IPS DF 6.9 (cell line): ENCODE measurements at places on chromosomes 4 and X.

- no peak overlapping the region for H3K4me3 ChIP-seq
- no peak for DNase-seq
- H3K27ac ChIP-seq, result no peak overlapping the region
- no peaks in the 10 kb centered on the region for H3K4me1 ChIP-seq
- H3K36me3 ChIP-seq, result no peaks in the 10 kb centered on the region
Observed at GRCh38 chr4:24775750-24776149, 19.6 kb upstream of the SOD3 start.

- H3K4me3 ChIP-seq, result no peak overlapping the region
- no peaks in the 10 kb centered on the region for H3K36me3 ChIP-seq
- no peaks in the 10 kb centered on the region for H3K27me3 ChIP-seq
Observed at GRCh38 chr4:40199179-40199670, 2.4 kb downstream of the RHOH start.

- peaks cover 4% of the 10 kb centered on the region; the same call in 1 of the 2 replicates for H3K4me1 ChIP-seq
- H3K27me3 ChIP-seq, result no peaks in the 10 kb centered on the region
- H3K27ac ChIP-seq, result no peak within 1 kb of the TSS
- H3K4me3 ChIP-seq, result peak within 1 kb of the TSS; percentile 72; the same call in 1 of the 2 replicates
- DNase-seq, result no peak
- no peaks in the 10 kb centered on the region for H3K36me3 ChIP-seq
Observed at GRCh38 chrX:74421036-74421739, at the start of gene SLC16A2. SLC16A2 (plus strand) TSS chrX:74421493; CDS start chrX:74421638, 145 bp downstream.

DNA sequence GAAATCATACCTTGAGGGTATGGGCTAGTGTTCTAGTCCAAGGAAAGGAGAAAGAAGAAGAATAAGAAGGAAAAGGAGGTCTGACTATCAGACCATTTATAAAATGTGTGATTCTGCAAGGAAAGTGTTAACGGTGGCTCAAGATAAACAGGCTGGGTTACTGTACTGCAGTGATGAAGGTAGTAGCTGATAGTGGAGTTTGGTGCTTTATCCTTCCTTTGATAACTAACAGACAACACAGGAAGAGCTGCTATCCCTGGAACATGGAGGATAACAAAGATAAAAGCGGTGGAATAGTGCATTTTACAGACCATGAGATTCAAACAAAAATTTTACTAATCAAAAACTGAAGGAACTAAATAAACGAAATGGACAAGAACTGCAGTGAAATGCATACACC, 2.6 kb downstream of the UNC5C start:
- H3K27ac ChIP-seq, result no peak overlapping the region
- no peaks in the 10 kb centered on the region for H3K36me3 ChIP-seq
- H3K27me3 ChIP-seq, result peaks cover 24% of the 10 kb centered on the region; the same call in 1 of the 2 replicates
- H3K4me3 ChIP-seq, result no peak overlapping the region

DNA sequence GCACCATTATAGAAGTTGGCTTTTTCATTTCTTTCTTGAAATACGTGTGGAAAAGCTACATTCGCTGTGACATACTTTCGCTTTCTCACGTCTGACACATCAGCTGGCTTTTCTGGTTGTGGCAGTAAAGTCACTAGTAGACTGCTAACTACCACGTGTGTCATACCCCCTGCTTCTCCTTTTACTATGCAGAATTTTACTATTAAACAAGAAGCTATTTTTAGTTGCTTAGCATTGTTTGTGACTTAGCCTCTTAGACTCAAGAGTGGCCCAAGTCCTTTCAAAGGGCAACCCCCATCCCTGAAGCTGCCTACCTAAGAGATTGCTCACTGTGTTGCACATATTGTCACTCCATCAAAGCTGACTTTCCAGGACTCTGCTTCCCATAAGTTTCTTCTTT, 2.1 kb upstream of the IL2 start:
- H3K27me3 ChIP-seq, result no peaks in the 10 kb centered on the region
- H3K4me1 ChIP-seq, result no peaks in the 10 kb centered on the region
- H3K4me3 ChIP-seq, result no peak overlapping the region
- no peak overlapping the region for H3K27ac ChIP-seq

- no peaks in the 10 kb centered on the region for H3K36me3 ChIP-seq
- no peak overlapping the region for H3K4me3 ChIP-seq
- H3K4me1 ChIP-seq, result no peaks in the 10 kb centered on the region
- H3K27me3 ChIP-seq, result no peaks in the 10 kb centered on the region
Observed at GRCh38 chr4:88613417-88613875, 21.2 kb downstream of the HERC3 start.

DNA sequence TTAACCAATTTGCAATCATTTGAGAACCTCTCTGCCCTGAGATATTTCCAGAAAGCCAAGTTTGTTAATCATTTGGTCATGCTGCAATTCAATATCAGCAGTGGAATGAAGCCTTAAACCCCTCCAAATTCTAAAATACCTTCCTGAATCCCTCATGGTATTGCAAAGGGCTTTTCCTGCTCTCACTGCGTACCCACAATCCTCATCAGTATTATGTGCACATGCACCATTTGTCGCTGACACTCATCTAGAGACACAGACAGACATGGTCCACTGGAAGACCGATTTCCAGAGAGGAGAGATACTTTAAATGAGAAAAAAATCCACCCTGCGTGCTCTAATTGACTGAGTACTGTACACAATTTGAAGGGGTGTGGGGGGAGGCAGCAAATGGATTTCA, 104.4 kb downstream of the GPC3 start:
- H3K27me3 ChIP-seq, result no peaks in the 10 kb centered on the region
- DNase-seq, result no peak
- no peaks in the 10 kb centered on the region for H3K36me3 ChIP-seq
- H3K4me1 ChIP-seq, result no peaks in the 10 kb centered on the region
- H3K4me3 ChIP-seq, result no peak overlapping the region

DNA sequence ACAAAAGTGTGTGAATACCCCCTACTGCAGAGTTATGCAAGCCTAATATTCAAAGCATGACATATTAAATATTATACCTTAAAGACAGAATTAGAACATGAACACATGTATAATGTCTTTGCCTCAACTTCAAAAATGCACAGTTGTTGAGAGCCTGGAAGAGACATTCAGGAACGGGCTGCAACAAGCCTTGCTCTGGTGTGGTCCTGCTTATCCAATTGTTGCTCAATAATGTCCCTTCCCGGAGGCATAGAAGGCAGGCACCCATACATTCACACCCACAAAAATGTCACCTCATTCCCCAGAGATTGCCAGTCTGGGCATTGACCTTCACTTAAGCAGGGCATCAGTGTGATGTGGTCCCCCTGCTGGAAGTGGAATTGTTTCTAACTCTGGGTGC, 238.8 kb downstream of the CBR4 start:
- H3K4me3 ChIP-seq, result no peak overlapping the region
- H3K27me3 ChIP-seq, result no peaks in the 10 kb centered on the region
- no peak for DNase-seq
- H3K36me3 ChIP-seq, result no peaks in the 10 kb centered on the region
- no peaks in the 10 kb centered on the region for H3K4me1 ChIP-seq
- no peak overlapping the region for H3K27ac ChIP-seq

DNA sequence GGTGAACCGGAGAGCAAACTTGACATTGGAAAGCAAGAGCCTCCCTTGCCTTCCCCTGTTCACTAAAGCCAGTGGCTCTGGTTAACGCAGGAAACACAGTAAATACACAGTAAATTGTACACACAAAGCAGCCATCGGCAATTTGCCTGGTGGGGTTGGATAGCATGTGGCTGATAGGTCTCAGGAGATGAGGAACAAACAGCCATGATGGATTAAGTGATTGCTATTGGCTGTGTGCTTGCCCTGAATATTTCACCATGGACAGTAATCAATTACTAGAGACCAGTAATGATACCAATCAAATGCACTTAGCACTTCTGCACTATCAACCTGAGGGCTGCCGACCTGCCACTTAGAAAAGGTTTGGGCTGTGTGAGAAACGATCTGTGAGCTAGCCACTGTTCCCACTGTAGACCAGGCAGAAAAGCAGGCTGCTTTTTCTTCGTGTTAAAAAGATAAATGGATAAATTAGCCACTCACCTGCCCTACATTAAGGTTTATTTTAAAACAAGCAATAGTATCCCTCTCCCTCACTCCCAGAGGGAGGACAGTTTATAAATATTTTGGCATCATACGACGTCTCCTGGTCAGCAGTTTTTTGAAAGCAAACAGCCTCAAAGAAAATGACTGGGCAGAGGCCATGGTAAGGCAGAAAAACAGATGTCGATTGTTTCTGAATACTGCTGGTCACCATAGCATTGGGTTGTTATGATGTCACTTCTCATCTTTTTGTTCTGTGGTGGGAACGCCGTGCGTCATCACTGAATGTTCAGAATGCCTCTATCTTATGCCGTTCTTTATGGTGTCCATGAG, 167.1 kb downstream of the MAML3 start:
- peaks cover 5% of the 10 kb centered on the region; the same call in 1 of the 2 replicates for H3K4me1 ChIP-seq
- no peaks in the 10 kb centered on the region for H3K36me3 ChIP-seq
- DNase-seq, result no peak
- no peaks in the 10 kb centered on the region for H3K27me3 ChIP-seq
- H3K4me3 ChIP-seq, result no peak overlapping the region

GRCh38 chr4:77010841-77011354, 61.3 kb downstream of the SEPTIN11 start:
- no peak overlapping the region for H3K4me3 ChIP-seq
- H3K36me3 ChIP-seq, result no peaks in the 10 kb centered on the region; the same call in 1 of the 2 replicates
- DNase-seq, result no peak
- no peaks in the 10 kb centered on the region for H3K27me3 ChIP-seq
- H3K27ac ChIP-seq, result no peak overlapping the region
- H3K4me1 ChIP-seq, result peaks cover 3% of the 10 kb centered on the region; the same call in 1 of the 2 replicates

DNA sequence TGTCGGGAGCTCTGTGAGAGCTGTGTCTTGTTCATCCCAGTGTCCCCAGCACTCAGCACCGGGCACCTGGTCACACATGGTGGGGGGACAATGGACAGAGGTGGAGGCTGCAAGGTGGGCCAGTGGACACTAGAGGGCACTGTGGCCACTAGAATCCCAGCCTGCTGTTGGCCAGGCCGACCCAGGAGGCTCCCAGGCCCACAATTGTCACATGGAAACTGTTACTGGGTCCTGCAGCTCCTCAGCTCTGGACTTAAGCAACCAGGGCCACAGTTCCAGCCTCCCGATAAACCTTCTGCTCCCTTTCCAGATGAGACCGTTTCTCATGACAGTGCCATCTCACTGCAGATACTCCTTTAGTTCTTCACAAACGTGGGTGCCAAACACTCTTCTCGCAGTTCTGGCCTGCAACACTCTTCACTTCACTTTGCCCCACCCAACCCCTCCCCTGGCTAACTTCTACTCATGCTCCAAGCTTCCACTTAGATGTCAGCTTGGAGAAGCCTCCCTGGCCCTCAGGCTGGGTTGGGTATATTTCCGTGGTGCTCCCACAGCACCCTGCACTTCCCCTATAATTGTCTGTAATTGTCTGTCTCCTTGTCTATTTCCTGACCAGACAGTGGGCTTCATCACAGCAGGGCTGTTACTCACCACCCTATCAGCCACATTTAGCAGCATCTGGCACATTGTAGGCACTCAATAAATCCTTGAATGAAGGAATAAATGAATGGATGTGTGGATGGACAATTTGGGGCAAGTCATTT, 3.5 kb upstream of the IQSEC2 start:
- no peak overlapping the region for H3K4me3 ChIP-seq
- peak; percentile 48 for DNase-seq
- no peaks in the 10 kb centered on the region for H3K27me3 ChIP-seq
- no peaks in the 10 kb centered on the region for H3K36me3 ChIP-seq
- 0 out of 2 replicates have a peak, but pooled peaks cover 4% of the 10 kb centered on the region for H3K4me1 ChIP-seq

GRCh38 chr4:39596971-39597370, 41.7 kb downstream of the SMIM14 start:
- H3K4me3 ChIP-seq, result no peak overlapping the region
- no peak overlapping the region for H3K27ac ChIP-seq
- no peaks in the 10 kb centered on the region for H3K4me1 ChIP-seq
- H3K36me3 ChIP-seq, result no peaks in the 10 kb centered on the region
- no peak for DNase-seq
- no peaks in the 10 kb centered on the region for H3K27me3 ChIP-seq

DNA sequence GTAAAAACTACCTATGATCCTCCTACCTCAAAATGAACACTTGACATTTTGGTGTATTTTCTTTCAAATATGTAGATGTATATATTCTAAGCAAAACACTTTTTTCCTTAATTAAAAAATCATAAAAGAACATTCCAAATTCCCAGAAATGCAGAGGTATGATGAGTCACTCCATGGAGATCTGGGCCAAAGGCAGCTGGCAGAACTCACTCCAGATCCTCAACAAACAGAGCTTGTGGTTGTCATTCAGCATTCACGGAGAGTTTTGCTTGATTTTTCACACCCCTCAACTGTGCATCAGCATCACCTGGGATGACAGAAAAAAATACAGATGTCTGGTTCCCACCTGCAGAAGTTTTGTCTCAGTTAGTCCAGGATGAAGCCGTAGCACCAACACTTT, 144.6 kb downstream of the KIT start:
- no peak overlapping the region for H3K4me3 ChIP-seq
- H3K27me3 ChIP-seq, result no peaks in the 10 kb centered on the region
- no peak overlapping the region for H3K27ac ChIP-seq
- no peak for DNase-seq

DNA sequence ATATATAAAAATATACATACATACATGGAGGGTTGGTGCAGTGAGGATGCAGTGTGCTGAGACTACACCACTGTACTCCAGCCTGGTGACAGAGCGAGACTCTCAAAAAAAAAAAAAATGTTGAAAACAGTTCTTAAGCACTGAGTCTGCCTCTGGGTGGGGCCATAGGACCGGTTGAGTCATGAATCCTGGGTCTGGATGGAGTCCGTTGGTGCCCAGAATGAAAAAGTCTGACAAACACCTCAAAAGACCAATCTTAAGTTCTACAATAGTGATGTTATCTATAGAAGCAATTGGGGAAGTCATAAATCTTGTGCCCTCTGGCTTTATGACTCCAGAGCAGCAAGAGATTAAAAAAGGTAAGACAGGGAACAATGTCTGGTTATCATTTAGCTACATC, 70.4 kb downstream of the FGFBP1 start:
- H3K36me3 ChIP-seq, result no peaks in the 10 kb centered on the region
- no peak overlapping the region for H3K4me3 ChIP-seq
- H3K4me1 ChIP-seq, result no peaks in the 10 kb centered on the region

DNA sequence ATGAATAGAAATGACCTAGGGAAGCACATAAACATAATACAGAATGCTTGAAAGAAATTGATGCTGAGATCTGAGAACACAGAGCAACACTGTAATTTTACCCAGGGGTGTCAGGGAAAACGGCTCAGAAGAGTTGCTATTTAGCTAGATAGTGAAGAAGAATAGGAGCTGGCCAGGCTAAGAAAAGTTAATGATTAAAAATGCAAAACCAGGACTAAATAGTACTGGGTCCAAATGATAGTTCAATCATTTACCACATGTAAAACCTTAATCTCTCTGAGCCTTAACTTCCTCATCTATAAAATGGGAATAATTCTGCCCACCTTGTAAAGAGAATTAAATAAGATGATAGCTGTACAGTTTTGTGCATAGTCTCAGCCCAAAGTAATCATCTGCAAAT, 97.1 kb downstream of the PARM1 start:
- no peaks in the 10 kb centered on the region for H3K36me3 ChIP-seq
- H3K27me3 ChIP-seq, result no peaks in the 10 kb centered on the region
- no peak overlapping the region for H3K4me3 ChIP-seq
- no peak overlapping the region for H3K27ac ChIP-seq
- H3K4me1 ChIP-seq, result no peaks in the 10 kb centered on the region

DNA sequence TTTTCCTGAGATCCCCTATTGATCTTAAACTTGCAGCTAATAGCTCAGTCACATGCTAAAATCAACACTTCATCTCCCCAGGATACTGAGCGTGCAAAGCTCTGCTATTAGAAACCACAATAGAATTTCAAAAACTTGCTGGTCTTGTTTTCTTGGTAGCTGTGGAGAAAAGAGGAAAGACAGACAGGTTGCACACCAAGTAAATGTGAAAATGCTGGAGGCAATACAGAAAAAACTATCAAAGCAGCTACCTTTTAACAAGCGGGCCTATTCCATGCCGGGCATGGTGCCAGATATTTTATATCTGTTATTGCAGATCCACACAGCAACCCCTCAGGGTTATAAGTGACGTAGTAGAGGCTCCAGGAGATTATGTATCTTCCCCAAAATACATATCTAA, 171.9 kb downstream of the DCTD start:
- no peaks in the 10 kb centered on the region for H3K4me1 ChIP-seq
- no peak for DNase-seq
- H3K27me3 ChIP-seq, result no peaks in the 10 kb centered on the region
- H3K27ac ChIP-seq, result no peak overlapping the region
